GM23248 (cell line): ENCODE measurements at places on chromosomes 12 and 14. TPM values are rescaled to one million over a fixed set of nuclear protein-coding genes. Genes with fewer than 3 reads are reported as not detected.

Gene IL31
- not detected in 2 replicates for total RNA-seq

Gene ZBTB42
- 2.4 and 6.2 TPM in 2 replicates for total RNA-seq

Gene INHBC
- not detected in 2 replicates for total RNA-seq

Gene CCDC196
- not detected in 2 replicates for total RNA-seq

Gene NRXN3
- 0.11 TPM in 1 of 2 replicates, not detected in the other for total RNA-seq

Gene CHFR
- total RNA-seq = 26.5 and 29.5 TPM in 2 replicates

Gene CD4
- total RNA-seq = not detected in 2 replicates

Gene CACNA2D4
- total RNA-seq = under 0.01 TPM in 1 of 2 replicates, not detected in the other

Gene PLEKHH1
- under 0.01 TPM in 1 of 2 replicates, not detected in the other for total RNA-seq

Gene ACVRL1
- 67.4 and 114 TPM in 2 replicates for total RNA-seq

Gene GPR84
- not detected in 2 replicates for total RNA-seq

Gene ARHGEF25
- 24.2 and 43.0 TPM in 2 replicates for total RNA-seq

Gene CCDC198
- not detected in 2 replicates for total RNA-seq

Gene IL22
- total RNA-seq = not detected in 2 replicates

Gene KRT76
- total RNA-seq = not detected in 2 replicates

Gene ZDHHC22
- total RNA-seq = not detected in 2 replicates

Gene PLEKHG3
- 4.6 and 6.9 TPM in 2 replicates for total RNA-seq

Gene CHD8
- total RNA-seq = 32.8 and 35.9 TPM in 2 replicates

Gene MTHFD1
- 23.4 and 24.1 TPM in 2 replicates for total RNA-seq

Gene PTPRB
- total RNA-seq = 3.9 and 4.4 TPM in 2 replicates

Gene KCNA5
- not detected in 2 replicates for total RNA-seq

Gene ANO4
- 4.8 and 6.6 TPM in 2 replicates for total RNA-seq

Gene GTF2H3
- total RNA-seq = 38.7 and 54.5 TPM in 2 replicates

Gene KRT72
- total RNA-seq = not detected in 2 replicates

Gene GIT2
- total RNA-seq = 23.4 and 26.4 TPM in 2 replicates

Gene IL26
- total RNA-seq = not detected in 2 replicates
